ENCODE measurements at places on chromosomes 5 and 9.

DNA sequence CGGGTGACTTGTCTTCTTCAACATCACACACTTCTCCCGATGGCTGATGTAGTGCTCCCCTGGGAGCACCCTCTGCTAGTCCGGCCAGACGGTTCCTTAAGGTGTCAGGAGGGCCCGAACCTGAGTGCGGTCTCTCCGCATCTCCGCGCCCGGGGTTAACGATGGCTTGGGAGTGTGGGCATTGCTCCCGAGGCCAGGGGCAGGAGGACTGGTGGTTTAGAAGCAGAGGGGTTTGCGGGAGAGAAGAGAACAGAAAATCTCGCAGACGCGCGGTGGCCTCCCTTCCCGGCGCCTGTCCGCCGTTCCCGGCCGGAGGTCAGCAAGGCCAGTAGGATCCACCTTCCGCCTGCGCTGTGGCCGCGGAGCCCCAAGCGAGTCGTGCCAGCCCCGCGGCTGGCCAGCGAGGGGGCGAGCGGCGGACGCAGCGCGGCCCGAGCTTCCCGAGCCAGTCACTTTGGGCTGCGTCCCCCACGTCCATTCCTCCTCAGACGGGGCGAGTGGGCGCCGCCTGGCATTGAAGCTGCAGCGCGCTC lies 700 bp downstream of the CDO1 start:
- H3K4me3 ChIP-seq: peak overlapping the region; percentile 51
- no peaks in the 10 kb centered on the region for H3K4me1 ChIP-seq
- DNase-seq: peak; percentile 39
- no peaks in the 10 kb centered on the region for H3K36me3 ChIP-seq
- H3K27me3 ChIP-seq: no peaks in the 10 kb centered on the region
- H3K27ac ChIP-seq: peak overlapping the region; percentile 72

- no peak for DNase-seq
- H3K36me3 ChIP-seq: peaks cover 86% of the 10 kb centered on the region
- H3K27me3 ChIP-seq: no peaks in the 10 kb centered on the region
- no peaks in the 10 kb centered on the region for H3K4me1 ChIP-seq
Measured at GRCh38 chr9:130229759-130230158, 35.8 kb upstream of the HMCN2 start.

- no peaks in the 10 kb centered on the region for H3K4me1 ChIP-seq
- no peak overlapping the region for H3K4me3 ChIP-seq
- no peaks in the 10 kb centered on the region for H3K36me3 ChIP-seq
- no peak overlapping the region for H3K27ac ChIP-seq
- H3K27me3 ChIP-seq: no peaks in the 10 kb centered on the region
Measured at GRCh38 chr5:2352101-2352861, 399.2 kb downstream of the IRX2 start.

GRCh38 chr5:18195910-18196309 lies 561.6 kb downstream of the TAF11L14 start:
- H3K27me3 ChIP-seq: no peaks in the 10 kb centered on the region
- no peak overlapping the region for H3K4me3 ChIP-seq
- DNase-seq: no peak
- H3K4me1 ChIP-seq: no peaks in the 10 kb centered on the region
- H3K27ac ChIP-seq: no peak overlapping the region

DNA sequence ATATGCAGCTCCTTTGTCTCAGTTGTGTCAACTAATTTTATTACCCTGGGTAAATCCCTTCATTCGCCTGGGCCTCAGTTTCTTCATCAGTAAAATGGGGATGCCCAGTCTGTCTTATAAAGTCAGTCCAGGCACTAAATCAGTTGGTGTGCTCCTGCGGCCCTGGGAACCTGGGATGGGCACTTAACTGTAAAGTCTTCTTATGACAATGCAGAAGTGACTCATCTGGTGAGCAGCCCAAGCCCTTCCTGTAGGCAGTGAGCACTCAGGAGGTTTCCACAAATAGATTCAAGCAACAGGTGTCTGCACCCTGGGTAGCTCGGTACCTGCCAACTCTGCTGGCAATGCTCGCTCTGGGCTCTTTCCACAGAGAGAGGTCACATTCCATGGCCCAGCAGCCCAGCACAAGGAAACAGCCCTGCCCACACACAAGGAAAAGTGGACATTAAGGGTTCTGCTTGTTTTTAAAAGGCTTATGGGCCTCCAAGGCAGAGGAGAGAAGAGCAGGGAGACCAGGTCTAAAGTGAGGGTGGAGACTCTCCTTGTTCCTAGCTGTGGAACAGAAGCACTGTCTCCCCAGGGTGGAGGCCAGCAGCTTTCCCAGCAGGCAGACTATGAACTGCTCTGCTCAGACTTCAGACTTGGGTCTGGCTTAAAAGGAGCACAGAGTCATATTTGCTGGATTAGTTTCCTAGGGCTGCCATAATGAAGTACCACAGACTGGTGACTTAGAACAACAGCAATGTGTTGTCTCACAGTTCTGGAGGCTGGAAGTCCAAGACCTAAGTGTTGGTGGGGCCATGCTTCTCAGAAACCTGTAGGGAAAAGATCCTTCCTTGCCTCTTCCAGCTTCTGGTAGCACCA lies 89.7 kb upstream of the ADRA1B start:
- H3K36me3 ChIP-seq: no peaks in the 10 kb centered on the region
- H3K27me3 ChIP-seq: no peaks in the 10 kb centered on the region
- DNase-seq: no peak
- no peak overlapping the region for H3K4me3 ChIP-seq
- peaks cover 21% of the 10 kb centered on the region for H3K4me1 ChIP-seq
- H3K27ac ChIP-seq: peak overlapping the region; percentile 44

DNA sequence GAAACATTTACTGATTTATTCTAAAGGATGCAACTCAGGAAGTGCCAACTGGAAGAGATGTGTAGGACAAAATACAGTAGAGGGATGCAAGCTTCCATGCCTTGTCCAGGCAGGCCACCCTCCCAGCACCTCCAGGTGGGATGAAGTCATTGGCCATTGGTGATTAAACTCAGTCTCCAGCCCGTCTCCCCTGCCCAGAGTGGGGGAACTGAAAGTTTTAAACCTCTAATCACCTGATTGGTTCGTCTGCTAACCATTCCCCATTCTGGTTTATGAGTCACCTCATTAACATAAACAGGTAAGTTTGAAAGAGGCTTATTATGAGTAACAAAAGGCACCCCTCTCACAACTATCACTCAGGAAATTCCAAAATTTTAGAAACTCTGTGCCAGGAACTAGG lies 8.1 kb downstream of the TNFAIP8 start:
- H3K36me3 ChIP-seq: no peaks in the 10 kb centered on the region
- no peak overlapping the region for H3K27ac ChIP-seq
- no peak overlapping the region for H3K4me3 ChIP-seq
- H3K4me1 ChIP-seq: peaks cover 69% of the 10 kb centered on the region
- no peak for DNase-seq

- no peaks in the 10 kb centered on the region for H3K36me3 ChIP-seq
- peak overlapping the region; percentile 53 for H3K4me3 ChIP-seq
- peaks cover 18% of the 10 kb centered on the region for H3K4me1 ChIP-seq
- peak overlapping the region; percentile 90 for H3K27ac ChIP-seq
- H3K27me3 ChIP-seq: no peaks in the 10 kb centered on the region
Measured at GRCh38 chr5:141680751-141681201, 1.3 kb downstream of the ARAP3 start.

- H3K4me3 ChIP-seq: no peak overlapping the region
- H3K4me1 ChIP-seq: peaks cover 3% of the 10 kb centered on the region
- H3K27ac ChIP-seq: no peak overlapping the region
- no peak for DNase-seq
- H3K27me3 ChIP-seq: no peaks in the 10 kb centered on the region
Measured at GRCh38 chr5:107619781-107620180, 51.0 kb downstream of the EFNA5 start.

GRCh38 chr9:10148796-10149195 lies 464.0 kb downstream of the PTPRD start:
- no peak for DNase-seq
- H3K4me3 ChIP-seq: no peak overlapping the region
- no peaks in the 10 kb centered on the region for H3K36me3 ChIP-seq
- H3K27me3 ChIP-seq: no peaks in the 10 kb centered on the region

- no peak overlapping the region for H3K27ac ChIP-seq
- DNase-seq: no peak
- H3K4me1 ChIP-seq: no peaks in the 10 kb centered on the region
- H3K27me3 ChIP-seq: no peaks in the 10 kb centered on the region
Measured at GRCh38 chr9:12698986-12699385, 5.8 kb downstream of the TYRP1 start.

DNA sequence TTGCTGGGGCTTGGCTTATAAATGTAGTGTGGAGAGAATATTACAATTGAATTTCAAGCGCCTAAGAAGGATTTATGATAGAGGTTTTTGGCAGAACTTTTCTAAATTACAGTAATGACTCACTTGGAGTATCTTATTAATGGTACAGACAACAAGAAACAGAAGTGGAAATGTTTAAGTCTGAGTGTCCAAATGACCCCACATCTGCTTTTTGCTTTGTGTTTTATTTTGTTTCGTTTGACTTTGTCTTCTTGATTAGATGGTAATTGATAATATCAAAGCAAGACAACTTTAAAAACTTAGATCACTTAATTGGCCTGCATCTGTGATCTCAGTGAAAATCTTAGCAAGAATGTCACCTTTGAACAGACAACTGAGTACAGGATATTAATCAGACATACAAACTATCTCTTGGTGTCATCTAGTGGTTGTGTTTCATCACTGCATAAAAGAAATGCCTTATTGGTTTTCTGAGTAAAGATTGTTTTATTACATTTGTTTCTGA lies 577.4 kb downstream of the ISL1 start:
- no peaks in the 10 kb centered on the region for H3K4me1 ChIP-seq
- no peak for DNase-seq
- H3K36me3 ChIP-seq: no peaks in the 10 kb centered on the region
- no peak overlapping the region for H3K27ac ChIP-seq
- no peak overlapping the region for H3K4me3 ChIP-seq
- H3K27me3 ChIP-seq: no peaks in the 10 kb centered on the region

GRCh38 chr5:145586661-145587307 lies 248.4 kb downstream of the PRELID2 start:
- peaks cover 13% of the 10 kb centered on the region for H3K4me1 ChIP-seq
- no peak for DNase-seq
- no peaks in the 10 kb centered on the region for H3K27me3 ChIP-seq
- H3K27ac ChIP-seq: no peak overlapping the region
- no peaks in the 10 kb centered on the region for H3K36me3 ChIP-seq

DNA sequence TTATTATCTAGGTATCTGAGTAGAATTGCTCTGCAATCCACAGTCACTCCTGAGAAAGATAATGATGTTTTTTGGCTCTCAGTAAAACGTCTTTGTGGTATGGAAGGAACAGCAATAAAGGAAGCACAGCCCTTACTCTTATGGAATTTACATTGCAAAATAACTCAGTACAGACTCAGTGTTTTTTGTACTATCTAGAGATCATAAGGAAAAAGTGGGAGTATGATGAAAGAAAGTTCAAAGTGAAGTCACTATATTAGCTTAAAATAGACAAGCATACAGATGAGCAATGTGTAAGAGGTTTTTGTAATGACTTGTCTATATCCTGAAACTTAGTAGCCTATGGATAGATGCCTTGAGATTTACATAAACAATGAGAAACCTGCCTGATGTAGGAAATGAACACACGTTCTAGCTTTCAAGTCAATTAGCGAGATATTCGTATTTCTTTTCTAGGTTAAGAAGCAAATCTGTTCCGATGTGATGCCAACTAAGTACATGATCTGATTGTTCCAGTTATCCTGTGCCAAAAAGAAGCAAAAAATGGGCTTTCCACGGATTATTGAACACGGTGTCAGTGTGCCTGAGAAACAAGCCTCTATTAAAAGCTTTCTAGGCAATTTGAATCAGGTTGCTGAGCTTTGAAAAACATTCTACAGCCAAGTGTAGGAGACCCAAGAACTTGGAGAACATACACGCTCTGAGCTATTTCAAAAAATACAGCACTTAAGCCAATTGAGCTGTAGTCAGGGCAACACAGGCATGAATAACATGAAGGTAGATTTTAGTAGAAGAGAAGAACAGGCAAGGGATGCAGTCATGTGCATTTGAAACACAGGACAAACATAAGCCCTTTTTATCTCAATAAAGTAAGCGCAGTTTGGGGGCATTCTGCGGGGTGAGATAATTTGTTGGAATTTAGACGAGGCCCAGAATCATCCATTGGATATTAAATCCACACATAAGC lies 86.3 kb upstream of the TAF11L2 start:
- peaks cover 6% of the 10 kb centered on the region for H3K27me3 ChIP-seq
- no peak for DNase-seq
- H3K4me1 ChIP-seq: no peaks in the 10 kb centered on the region
- H3K27ac ChIP-seq: no peak overlapping the region
- no peaks in the 10 kb centered on the region for H3K36me3 ChIP-seq

GRCh38 chr5:177495243-177496060 lies 2.0 kb downstream of the PDLIM7 start:
- peak overlapping the region; percentile 83 for H3K4me3 ChIP-seq
- H3K27ac ChIP-seq: peak overlapping the region; percentile 92
- H3K27me3 ChIP-seq: no peaks in the 10 kb centered on the region
- peaks cover 70% of the 10 kb centered on the region for H3K4me1 ChIP-seq
- peaks cover 21% of the 10 kb centered on the region for H3K36me3 ChIP-seq

- H3K4me1 ChIP-seq: no peaks in the 10 kb centered on the region
- H3K27ac ChIP-seq: peak overlapping the region; percentile 57
- no peaks in the 10 kb centered on the region for H3K36me3 ChIP-seq
- no peaks in the 10 kb centered on the region for H3K27me3 ChIP-seq
- peak overlapping the region; percentile 10 for H3K4me3 ChIP-seq
- no peak for DNase-seq
Measured at GRCh38 chr5:15261269-15261995, 238.5 kb upstream of the FBXL7 start.

DNA sequence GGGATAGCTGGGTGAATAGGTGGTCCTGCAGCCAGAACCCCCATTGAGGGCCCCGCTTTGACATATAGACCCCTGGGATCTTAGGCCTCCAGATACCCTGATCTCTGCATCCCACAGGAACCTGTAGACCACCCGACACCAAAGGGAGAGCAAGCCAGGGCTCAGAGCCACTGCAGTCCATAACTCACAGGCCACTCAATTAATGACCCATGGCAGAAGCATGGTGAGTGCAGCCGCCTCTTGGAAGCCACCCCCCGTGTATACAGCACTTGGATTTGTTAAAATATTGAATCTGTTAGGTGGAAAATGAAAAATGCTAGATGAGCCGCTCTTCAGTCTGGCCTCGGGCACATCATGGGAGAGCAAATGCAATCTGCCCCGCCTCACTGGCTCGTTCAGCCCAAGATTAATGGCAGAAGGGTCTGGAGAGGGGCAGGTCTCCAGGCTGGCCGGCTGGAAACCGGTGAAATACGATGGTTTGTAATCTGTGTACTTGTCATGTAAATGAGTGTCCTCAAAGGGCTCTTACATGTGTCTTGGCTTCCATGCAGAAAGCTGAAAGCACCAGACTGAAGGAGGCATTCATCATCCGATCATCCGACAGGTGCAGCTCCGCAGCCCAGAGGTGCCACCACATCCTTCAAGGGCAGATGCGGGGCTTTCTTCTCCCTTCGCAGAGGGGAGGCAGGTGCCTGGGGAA lies 111.3 kb downstream of the OLFM1 start:
- H3K4me1 ChIP-seq: no peaks in the 10 kb centered on the region
- no peak overlapping the region for H3K27ac ChIP-seq
- no peak overlapping the region for H3K4me3 ChIP-seq
- no peaks in the 10 kb centered on the region for H3K36me3 ChIP-seq

DNA sequence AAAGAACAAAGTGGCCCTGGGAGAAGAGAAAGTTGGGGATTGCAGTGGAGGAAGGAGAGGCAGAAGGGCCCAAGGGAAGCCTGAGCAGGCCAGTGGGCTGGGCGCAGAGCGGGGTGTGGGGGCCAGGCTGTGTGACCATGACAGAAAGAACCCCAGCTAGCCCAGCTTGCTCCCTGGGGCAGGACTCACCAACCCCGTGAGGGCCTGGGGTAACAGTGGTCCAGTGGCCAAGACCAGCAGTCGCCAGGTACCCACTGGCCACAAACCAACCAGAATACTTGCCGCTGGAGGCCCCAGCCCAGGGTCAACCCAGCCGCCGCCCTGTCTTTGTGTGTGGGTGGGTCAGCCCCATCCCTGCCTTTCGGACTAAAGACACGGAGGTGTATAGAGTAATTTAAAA lies 146.5 kb downstream of the CACNA1B start:
- no peaks in the 10 kb centered on the region for H3K4me1 ChIP-seq
- no peak for DNase-seq
- no peak overlapping the region for H3K4me3 ChIP-seq
- H3K27ac ChIP-seq: no peak overlapping the region
